Putamen (tissue), 1 donor: ENCODE measurements at places on chromosomes 12 and 14.

DNA sequence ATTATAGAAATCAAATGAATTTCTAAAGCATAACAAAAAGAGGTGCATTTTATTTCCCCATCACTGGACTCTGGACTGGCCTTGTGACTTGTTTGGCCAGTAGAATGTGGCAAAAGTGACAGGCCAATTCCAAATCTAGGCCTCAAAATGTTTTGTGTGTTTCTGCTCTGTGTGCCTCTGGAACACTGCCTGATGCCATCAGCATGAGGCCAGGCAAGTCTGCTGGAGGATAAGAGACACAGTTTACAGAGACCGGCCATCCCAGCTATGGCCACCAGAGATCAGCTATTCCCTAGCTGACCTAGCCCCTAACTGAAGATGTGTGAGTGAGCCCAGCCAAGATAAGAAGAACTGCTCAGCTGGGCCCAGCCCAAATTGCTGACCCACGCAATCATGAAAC, 32.9 kb downstream of the ASCL1 start:
- no peak for DNase-seq

- DNase-seq: no peak
Measured at GRCh38 chr12:12008931-12009611, 61.7 kb upstream of the BCL2L14 start.

DNA sequence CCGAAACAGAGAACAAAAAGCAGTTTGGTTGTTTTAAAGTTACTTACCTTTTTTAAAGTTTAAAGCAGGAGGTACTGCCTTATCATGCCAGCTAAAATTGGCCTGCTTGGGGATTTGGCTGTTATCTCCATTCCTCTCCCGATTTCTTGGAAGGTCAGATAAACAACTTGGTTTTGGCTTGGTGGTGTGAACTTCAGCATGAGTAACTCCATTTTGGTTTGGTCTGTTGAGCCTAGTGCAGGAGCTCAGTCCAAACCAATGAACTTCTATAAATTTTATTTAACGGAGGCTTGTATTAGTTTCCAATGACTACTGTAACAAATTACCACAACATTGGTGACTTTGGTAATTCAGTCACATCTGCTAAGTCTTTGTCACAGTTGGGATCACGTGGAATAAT, 82.3 kb downstream of the PLEKHA5 start:
- DNase-seq: no peak

- DNase-seq: no peak
Measured at GRCh38 chr12:6784761-6785160, 4.6 kb upstream of the CD4 start.

DNA sequence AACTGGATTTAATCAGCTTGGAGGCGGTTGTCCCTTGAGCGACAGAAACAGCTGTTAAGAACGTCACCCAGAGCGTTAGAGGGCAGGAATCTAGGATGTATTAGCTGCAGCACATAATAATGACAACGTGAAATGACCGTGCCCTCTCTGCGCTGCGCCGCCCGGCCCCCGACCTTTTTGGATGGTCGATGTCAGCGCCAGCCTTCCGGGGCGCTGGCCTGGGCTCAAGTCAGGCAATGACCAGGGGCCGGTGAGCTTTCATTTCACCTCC, 427 bp upstream of the TMEM120B start:
- DNase-seq: no peak

DNA sequence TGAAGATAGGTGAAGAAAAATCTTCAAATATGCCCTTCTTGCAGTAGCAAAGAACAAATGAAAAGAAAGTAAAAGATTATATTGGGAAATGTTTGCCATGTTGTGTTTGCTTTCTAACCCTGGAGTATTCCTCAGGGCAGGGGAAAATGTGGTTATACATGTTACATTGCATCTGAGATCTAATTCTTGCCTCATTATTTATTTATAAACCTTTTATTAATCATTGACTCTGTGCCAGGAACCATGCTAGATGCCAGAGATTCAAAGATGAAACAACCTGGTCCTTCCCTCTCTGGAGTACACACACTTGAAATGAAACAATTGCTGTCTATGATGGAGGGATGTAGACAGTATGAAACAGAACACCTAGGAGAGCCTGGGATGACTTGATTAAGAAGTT, 128.1 kb upstream of the HMGA2 start:
- DNase-seq: no peak

DNA sequence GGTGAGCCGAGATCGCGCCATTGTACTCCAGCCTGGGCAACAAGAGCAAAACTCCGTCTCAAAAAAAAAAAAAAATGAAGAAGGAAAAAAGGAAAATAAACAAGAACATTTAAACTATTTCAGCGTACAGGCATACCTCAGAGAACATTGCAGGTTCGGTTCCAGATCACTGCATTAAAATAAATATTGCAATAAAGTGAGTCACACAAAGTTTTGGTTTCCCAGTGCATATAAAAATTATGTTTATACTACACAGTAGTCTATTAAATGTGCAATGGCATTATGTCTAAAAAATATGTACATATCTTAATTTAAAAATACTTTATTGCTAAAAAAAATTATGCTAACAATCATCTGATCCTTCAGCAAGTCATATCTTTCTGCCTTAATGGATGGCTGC, 53.5 kb upstream of the PLEKHG6 start:
- DNase-seq: no peak

- peak; percentile 73 for DNase-seq
Measured at GRCh38 chr12:102406033-102406584, 74.3 kb downstream of the IGF1 start.

- DNase-seq: no peak
Measured at GRCh38 chr14:94977016-94977415, 180.3 kb downstream of the DICER1 start.

- no peak for DNase-seq
Measured at GRCh38 chr12:38892087-38892786, 13.2 kb downstream of the CPNE8 start.

- DNase-seq: no peak
Measured at GRCh38 chr12:11960646-11961045, 110.1 kb upstream of the BCL2L14 start.

- DNase-seq: no peak
Measured at GRCh38 chr12:59895166-59895775, 299.4 kb downstream of the SLC16A7 start.

DNA sequence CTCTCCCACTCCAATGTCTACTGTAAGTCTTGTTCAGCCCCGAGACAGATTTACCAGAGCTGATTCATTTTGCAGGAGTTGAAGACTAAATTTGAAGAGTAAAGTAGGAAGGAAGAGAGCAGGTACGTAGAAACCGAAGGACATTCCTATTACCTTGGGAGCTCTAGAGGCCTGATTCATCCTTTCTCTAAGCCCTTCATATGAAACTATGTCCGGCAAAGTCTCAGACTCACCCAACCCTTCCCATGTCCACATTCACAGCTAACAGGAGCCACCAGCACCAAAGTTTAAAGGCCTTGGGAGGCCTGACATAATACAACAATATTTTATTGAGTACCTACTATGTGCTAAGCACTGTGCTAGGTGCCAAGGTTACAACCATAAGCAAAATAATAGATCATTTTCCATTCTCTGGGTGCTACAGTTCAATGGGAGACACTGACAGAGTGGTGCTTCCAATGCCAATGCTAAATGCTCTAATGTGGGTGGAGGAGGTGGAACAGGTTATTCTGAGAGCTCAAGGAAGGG, 86.6 kb downstream of the PHLDA1 start:
- DNase-seq: no peak
